ENCODE measurements at places on chromosomes 4 and X. TPM values are rescaled to one million over a fixed set of nuclear protein-coding genes. Genes with fewer than 3 reads are reported as not detected.

The ASMT gene
- 0.28 TPM for total RNA-seq

The CLGN gene
- 22.7 TPM for total RNA-seq

The NWD2 gene
- total RNA-seq: not detected

GRCh38 chr4:10808591-10808990 is 124.0 kb upstream of the CLNK start:
- H3K4me1 ChIP-seq: peaks cover 9% of the 10 kb centered on the region
- H3K27ac ChIP-seq: no peak overlapping the region
- no peaks in the 10 kb centered on the region for H3K36me3 ChIP-seq
- H3K4me3 ChIP-seq: no peak overlapping the region
- no peaks in the 10 kb centered on the region for H3K27me3 ChIP-seq
- no peak for DNase-seq

DNA sequence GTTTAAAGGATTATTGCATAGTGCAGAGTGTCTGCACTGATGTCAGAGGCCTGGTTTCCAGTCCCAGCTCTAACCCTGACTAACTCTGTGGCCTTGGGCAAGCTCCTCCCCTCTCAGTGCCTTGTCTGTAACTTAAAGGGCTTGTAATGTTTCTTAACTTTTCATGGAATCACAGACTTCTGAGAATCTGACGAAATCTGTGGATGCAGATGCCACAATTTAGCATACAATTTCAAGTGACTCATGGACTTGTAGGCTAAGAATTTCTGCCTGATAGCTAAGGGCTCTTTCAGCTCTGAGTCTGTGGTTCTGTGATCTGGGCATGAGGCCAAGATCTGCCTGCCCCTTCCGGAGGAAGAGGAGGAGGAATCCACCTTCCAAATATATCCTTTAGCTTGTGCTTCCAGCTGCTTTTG is 236.9 kb downstream of the AR start:
- no peaks in the 10 kb centered on the region for H3K27me3 ChIP-seq
- no peaks in the 10 kb centered on the region for H3K36me3 ChIP-seq
- no peak for DNase-seq
- no peaks in the 10 kb centered on the region for H3K4me1 ChIP-seq
- H3K27ac ChIP-seq: no peak overlapping the region

The PPARGC1A gene
- 1.7 TPM for total RNA-seq

GRCh38 chr4:110632506-110633357 is 9.9 kb upstream of the PITX2 start:
- peak overlapping the region; percentile 57 for H3K4me3 ChIP-seq
- peaks cover 99% of the 10 kb centered on the region for H3K27me3 ChIP-seq
- no peak overlapping the region for H3K27ac ChIP-seq
- peaks cover 50% of the 10 kb centered on the region for H3K4me1 ChIP-seq

Data from neural progenitor cell (in vitro differentiated cells).